ENCODE measurements at places on chromosomes 1 and 21.

DNA sequence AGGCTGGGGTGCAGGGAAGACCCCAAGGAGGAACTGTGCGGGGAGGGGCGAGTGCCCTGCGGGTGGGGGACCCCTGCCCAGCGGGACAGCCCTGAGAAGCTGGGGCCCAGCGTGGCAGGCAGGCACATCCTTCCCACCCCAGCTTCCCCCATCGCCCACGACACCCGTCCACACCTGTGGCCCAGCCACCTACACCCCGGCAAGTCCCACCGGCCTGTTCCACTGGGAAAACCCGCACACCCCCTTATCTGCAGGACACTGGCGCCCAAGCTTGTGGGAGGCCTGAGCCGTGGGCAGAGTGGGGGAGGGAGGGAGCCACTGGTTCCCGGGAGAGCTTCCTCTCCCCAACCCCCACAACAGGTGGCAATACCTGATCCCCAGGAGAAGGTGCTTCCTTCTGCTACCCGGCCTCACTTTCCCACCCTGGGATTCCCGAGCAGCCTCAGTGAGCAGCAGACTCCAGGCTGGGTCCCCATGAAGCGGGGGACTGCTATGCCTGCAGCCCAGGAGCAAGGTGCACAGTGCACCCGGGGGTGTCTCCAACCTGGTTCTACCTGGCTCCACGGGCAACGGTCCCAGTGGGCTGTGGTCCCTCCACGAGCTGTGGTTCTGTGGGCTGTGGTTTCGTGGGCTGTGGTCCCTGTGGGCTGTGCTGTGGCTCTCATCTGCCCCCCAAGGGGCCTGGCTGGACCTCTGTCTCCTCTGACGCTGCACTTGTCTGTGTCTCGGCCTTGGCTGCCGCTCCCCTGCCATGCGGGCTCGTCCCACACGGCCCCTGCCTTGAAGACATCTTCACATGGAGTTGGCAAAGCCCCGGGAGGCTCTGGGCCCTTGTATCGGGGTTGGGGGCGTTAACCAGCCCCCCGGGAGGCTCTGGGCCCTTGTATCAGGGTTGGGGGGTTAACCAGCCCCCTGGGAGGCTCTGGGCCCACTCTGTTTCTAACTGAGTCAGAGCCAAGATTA, 37.8 kb upstream of the POFUT2 start:
- no peak for DNase-seq

- DNase-seq: no peak
These were observed 21.3 kb downstream of the RAB3B start for GRCh38 chr1:51969038-51969705.

- no peak for DNase-seq
These were observed 183.0 kb downstream of the HIVEP3 start for GRCh38 chr1:41735631-41736260.

DNA sequence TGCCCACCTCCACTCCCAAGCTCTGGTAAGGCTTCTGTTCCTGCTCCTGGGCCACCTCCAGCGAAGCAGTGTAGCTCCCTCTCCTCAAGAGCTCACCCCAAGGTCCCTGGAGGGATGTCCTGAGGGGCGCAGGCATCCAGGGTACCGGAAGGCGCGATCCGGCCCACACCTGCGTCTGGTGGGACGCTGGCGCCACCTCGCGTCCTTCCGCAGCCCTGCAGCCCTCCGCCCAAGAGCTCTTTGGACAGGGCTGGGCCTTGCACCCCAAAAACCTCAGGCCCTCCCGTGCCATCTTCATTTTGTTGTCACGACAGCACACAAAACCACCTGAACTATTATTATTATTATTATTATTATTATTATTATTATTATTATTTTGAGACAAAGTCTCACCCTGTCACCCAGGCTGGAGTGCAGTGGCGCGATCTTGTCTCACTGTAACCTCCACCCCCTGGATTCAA, 49.2 kb upstream of the PAX7 start:
- peak; percentile 38 for DNase-seq

- no peak for DNase-seq
These were observed 877 bp upstream of the SLX9 start for GRCh38 chr21:44938772-44939531.

- DNase-seq: peak; percentile 32
These were observed 150.1 kb upstream of the FGGY start for GRCh38 chr1:59146651-59147358.

GRCh38 chr1:32111789-32112188, 3.9 kb downstream of the KPNA6 start:
- DNase-seq: no peak

Data from stimulated activated CD4-positive, alpha-beta T cell treated with anti-CD3 and anti-CD28 coated beads, Interleukin-12 subunit alpha, Interleukin-12 subunit beta, amount 100 ng/mL, for 48 hours (primary cell).